ENCODE measurements at places on chromosomes 3 and 15.

DNA sequence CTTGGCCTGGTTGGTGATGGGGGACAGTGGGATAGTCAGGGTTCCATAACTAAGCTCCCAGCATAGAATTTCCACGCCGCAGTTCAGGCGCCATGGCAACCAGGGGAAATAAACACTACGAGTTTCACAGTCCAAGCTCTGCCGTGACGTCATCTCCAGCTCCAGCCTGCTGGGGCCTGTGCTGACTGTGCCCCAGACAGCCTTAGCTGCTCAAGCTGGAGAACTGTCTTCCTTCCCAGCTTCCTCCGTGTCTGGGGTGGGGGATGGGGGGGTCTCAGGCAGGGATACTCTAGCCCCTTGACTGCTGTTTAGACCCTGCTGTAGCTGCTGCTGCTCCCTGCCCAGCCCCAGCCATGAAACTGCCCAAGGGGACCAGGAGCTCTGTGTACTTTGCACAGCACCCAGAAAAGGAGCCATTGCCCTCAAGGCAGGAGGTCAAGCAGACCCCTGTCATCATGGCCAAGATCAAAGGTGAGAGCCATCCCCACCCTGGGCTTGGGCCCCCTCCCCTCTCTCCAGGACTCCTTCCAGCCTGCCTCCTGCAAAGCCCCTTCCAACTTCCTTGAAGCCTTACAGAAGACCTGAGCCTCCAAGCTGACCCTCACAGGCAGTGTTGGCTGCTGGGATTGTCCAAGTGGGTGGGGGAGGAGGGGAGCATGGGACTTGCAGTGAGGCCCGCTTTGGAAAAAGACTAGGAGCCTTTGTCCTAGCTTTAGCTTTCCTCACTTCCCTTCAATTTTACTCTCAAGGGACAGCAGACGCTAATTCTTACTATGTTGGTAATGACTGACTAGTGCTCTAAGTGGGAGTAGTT, 11.4 kb upstream of the CSPG4 start:
- no peak for DNase-seq

DNA sequence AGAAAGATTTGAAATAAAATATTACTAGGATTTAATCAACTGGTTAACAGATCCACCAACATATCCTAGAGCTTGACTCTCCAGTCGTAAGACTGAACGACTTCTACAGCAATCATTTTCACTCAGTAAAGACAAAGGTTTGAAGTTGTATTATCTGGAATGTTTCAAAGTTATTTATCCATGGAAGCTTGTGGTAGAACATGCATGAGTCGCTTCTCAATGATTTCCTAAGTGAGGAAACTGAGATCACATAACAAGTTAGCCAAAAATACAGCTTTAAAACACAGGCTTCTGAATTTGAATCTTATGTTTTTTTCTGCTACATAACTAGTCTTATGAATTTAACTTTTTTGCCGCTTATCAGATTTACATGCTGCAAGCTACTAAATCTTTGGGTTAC, 241.8 kb downstream of the FOXP1 start:
- no peak for DNase-seq

- DNase-seq, result no peak
Observed at GRCh38 chr3:15325228-15325627, 7.2 kb downstream of the SH3BP5 start.

DNA sequence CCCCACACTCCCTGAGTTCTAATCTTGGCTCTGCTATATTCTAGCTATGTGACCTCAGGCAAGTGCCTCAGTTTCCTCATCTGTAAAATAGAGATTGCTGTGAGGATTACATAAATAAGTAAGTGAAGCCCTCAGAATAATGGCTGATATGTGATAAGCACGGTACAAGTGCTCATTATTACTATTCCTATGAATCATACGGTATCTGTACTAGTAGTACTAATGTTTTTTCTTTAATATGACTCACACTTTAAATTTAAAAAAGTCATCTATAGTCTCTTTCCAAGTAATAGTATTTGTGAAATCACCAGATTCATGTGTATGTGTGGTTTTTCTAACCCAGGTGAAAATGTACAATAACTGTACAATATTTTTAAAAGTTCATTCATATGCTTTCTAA, 58.7 kb downstream of the CLDN11 start:
- DNase-seq, result no peak

- DNase-seq, result no peak
Observed at GRCh38 chr3:45537616-45537969, 57.0 kb upstream of the LIMD1 start.

DNA sequence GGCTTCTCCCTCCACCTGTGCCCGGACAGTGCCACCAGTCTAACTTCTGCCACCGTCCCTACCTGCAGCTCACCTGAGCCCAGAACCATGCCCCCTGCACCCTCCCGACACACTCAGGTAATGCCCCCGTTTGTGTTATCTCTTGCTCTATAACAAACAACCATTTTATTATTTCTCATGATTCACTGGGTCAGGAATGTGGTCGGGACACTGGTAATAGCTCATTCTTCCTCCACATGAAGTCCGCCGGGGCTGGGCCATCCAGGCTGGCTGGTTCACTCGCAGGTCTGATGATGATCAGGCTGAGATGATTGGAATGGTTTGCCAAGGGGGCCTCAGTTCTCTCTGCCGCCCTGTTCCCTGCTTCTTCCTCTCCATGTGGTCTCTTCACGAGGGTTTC, 20.3 kb upstream of the NR2E3 start:
- DNase-seq, result no peak

GRCh38 chr15:34126522-34126921, 24.6 kb downstream of the PGBD4 start:
- DNase-seq, result no peak

DNA sequence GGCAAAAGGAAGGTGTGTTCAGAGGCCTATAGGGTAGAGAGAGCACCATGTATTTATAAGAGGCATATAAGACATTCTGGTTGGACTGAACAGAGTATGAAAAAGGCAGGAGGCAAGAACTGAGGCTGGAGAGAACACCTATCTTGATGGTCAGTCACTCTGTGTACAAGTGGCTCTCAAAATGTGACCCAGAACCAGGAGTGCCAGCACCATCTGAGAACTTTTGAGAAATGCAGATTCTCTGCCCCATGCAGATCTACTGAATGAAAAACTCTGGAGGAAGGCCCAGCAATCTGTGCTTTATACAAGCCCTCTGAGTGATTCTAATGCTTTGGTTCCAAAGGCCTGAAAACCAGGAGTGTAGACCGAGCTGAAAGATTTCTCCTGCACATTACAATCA, 324.0 kb upstream of the IL12A start:
- no peak for DNase-seq

- DNase-seq, result no peak
Observed at GRCh38 chr3:134038071-134038491, 8.4 kb upstream of the SLCO2A1 start.

DNA sequence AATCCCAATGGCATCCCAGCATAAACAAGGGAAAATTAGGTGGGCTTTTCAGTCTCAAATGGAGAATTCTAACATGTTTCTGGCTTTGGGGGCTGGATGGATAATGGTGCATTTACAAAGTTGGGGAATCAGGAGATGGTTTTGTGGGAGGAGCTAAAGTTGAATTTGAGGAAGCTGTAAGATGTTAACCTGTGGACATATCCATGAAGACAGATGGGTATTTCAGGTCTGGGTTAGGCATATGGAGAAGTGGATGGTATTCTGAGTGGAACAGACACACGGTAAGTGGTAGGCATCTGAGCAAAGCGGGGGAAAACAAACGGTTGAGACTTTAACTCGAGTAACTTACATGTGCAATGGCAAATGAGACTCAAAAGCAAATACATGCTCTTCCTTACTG, 1.7 kb upstream of the LMLN start:
- no peak for DNase-seq

GRCh38 chr15:59657635-59658125, 365 bp upstream of the GTF2A2 start:
- no peak for DNase-seq

GRCh38 chr3:32420126-32421038, 28.7 kb downstream of the CMTM7 start:
- no peak for DNase-seq

- no peak for DNase-seq
Observed at GRCh38 chr15:51768018-51768417, 16.6 kb downstream of the TMOD2 start.

GRCh38 chr3:30187366-30187765, 419.0 kb upstream of the TGFBR2 start:
- no peak for DNase-seq

DNA sequence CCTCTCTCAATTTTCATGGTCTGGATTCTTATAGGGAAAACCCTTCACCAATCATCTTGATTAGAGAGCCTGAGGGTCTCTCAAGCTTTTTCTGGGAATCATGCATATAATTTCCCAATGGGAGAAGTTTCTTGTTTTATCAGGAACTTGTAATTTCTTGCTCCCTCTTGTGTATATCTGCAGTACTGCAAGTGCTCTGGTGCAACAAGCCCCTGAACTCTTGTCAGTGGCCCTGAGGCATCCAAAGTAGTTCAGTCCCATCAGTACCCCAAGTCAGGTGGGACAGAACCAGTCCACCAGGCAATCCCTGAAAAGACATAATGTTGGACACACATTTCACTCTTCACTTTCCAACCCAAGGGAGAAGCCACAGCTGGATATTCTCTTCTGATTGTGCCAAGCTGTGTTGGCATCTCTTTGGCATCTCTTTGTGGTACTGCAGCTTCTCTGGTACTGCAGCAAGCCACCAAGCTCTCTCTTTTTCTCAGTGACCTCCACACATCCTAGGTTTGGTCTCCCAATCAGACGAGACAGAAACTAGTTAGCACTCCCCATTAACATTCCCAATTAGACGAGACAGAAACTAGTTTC, 214.5 kb downstream of the ZIC4 start:
- DNase-seq, result no peak

DNA sequence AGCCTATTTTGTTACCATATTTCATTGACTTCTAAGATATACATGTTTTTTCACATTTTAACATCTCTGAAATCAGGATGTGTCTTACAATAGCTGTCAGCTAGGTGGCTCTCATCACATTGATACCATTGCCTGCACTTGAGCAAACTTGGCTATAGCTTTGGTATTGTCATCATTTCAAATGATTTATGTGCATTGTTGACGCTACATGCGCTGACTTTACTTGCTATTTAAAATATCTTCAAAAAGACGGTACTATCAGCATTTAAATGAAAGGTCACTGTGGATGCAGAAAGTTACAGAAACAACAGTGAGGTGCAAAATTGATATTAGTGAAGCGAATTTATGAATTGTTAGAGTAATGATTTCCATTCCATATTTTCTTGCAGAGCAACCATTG, 54.0 kb upstream of the ABHD2 start:
- no peak for DNase-seq

GRCh38 chr3:154956815-154957214, 123.3 kb upstream of the MME start:
- DNase-seq, result no peak

- DNase-seq, result no peak
Observed at GRCh38 chr3:21417991-21418390, 333.0 kb downstream of the ZNF385D start.

- no peak for DNase-seq
Observed at GRCh38 chr3:196772102-196772501, 32.4 kb downstream of the PAK2 start.

DNA sequence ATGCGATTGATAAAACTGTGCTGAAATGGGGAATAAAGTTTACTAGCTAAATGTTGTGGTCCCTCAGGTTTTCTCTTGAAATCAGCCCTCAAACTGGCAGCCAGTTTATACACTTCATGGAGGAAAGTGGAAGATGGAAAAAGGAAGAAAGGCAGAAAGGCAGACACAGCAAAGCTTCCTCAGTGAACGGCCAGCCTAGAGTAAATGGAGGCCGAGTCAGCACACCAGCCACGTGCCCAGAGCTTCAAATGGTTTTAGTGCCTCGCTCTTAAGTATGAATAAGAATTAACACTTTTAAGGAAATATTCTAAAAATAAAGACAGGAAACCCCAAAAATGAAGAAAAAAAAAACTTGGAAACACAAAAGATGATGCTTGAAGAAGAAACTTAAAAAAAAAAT, 48.3 kb downstream of the GNB4 start:
- DNase-seq, result no peak

DNA sequence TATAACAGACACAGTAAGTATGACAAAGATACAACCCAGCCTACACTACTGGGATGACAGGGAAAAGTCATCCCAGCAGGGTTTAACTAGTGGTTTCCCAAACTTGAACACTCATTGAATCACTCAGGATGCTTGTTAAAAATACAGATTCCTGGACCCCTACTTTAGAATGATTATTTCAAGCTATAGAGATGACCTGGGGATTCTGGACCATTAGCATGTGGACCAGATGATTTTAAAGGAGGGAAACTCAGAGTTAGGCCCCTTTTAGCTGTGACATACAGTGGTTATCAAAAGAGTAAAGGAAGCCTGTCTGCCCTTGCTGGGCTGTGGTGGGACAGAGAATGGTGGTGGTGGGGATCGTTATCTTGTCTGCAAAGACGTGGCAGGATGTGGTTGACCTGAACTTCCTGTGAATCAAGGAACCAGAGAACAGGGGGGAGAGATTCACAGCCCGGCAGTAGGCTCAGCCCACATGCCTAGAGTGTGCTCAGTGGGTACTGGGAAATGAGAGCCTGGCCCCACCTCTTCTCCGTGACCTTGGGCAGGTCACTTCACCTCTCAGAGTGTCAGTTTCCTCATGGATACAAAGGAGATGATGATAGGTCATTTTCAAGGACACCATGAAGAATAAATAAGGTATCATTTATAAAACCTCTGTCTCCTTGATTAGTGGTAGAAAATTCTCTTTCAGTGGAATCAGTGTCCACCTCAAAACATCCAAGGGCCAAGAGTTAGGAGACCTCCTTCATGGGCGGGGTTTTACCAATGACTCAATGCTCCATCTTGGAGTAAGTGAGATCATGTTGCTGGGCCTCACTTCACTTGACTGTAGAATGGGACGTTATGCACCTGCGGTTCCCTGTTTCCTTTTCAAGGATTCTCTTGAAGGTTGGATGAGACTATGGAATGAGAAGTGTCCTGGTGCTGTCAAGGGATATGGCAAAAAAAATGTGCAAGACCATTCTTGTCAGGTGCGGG, 306.5 kb downstream of the RPLP1 start:
- DNase-seq, result peak; percentile 71

DNA sequence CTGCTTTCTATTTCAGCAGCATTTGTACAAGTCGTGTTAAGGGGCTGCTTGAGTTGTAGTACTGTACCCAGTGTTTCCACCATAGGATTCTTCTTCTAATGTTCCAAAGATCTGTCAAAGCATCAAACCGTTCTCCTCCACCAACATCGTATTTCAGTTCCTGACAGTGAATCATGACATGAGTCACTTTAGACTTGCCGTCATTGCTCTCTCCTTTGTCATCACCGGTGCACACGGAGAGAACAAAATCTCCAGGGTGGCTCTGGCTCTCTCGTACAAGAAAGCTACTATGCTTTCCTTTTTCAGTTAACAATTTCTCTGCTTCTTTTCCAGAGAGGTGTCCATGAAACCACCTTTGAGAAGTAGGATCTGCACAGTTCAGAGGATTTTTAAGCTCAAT, 270.9 kb upstream of the CCDC54 start:
- DNase-seq, result no peak

Measured in stimulated activated CD8-positive, alpha-beta memory T cell treated with anti-CD3 and anti-CD28 coated beads, Interleukin-2, amount 100 ng/mL, for 48 hours (primary cell).